CD4-positive, CD25-positive, alpha-beta regulatory T cell (primary cell): ENCODE measurements at places on chromosomes 6 and 20. TPM values are rescaled to one million over a fixed set of nuclear protein-coding genes. Genes with fewer than 3 reads are reported as not detected.

Gene ZNF133
- 7.2 TPM for total RNA-seq

Gene CGA
- 0.62 TPM for total RNA-seq

Gene CFAP206
- not detected for total RNA-seq

Gene SLC17A3
- total RNA-seq = not detected

Gene F13A1
- 21.1 TPM for total RNA-seq

Gene CALHM4
- total RNA-seq = not detected

Gene FAM217B
- 15.8 TPM for total RNA-seq

Gene OR2B6
- not detected for total RNA-seq

Gene C20orf144
- not detected for total RNA-seq

Gene VWA7
- total RNA-seq = 6.8 TPM
